ENCODE measurements at places on chromosomes 1 and 21. TPM values are rescaled to one million over a fixed set of nuclear protein-coding genes. Genes with fewer than 3 reads are reported as not detected.

- no peaks in the 10 kb centered on the region for H3K27me3 ChIP-seq
- DNase-seq = no peak
- no peaks in the 10 kb centered on the region for H3K36me3 ChIP-seq
- no peaks in the 10 kb centered on the region for H3K4me1 ChIP-seq
These were observed 29.0 kb upstream of the PLA2G2A start for GRCh38 chr1:20008391-20008841.

GRCh38 chr1:30605441-30605920 lies 117.9 kb downstream of the MATN1 start:
- H3K27ac ChIP-seq = no peak overlapping the region
- no peak overlapping the region for H3K4me3 ChIP-seq
- H3K27me3 ChIP-seq = peaks cover 2% of the 10 kb centered on the region
- no peaks in the 10 kb centered on the region for H3K4me1 ChIP-seq
- no peaks in the 10 kb centered on the region for H3K36me3 ChIP-seq

- H3K4me3 ChIP-seq = no peak overlapping the region
- H3K27ac ChIP-seq = no peak overlapping the region
- H3K36me3 ChIP-seq = no peaks in the 10 kb centered on the region
- no peaks in the 10 kb centered on the region for H3K4me1 ChIP-seq
- H3K27me3 ChIP-seq = peaks cover 5% of the 10 kb centered on the region
These were observed 145.2 kb upstream of the SPATA6 start for GRCh38 chr1:48617252-48617651.

GRCh38 chr1:81224222-81224621 lies 576.5 kb upstream of the ADGRL2 start:
- no peaks in the 10 kb centered on the region for H3K4me1 ChIP-seq
- H3K36me3 ChIP-seq = no peaks in the 10 kb centered on the region
- no peak overlapping the region for H3K4me3 ChIP-seq
- H3K27me3 ChIP-seq = no peaks in the 10 kb centered on the region
- no peak for DNase-seq

Gene PRAMEF6
- not detected for total RNA-seq

Data from Panc1 (cell line).